Stimulated activated CD8-positive, alpha-beta memory T cell treated with anti-CD3 and anti-CD28 coated beads, Interleukin-12 subunit alpha, Interleukin-12 subunit beta, amount 100 ng/mL, for 1 hour (primary cell): ENCODE measurements at places on chromosomes 13 and 19.

GRCh38 chr19:8517551-8518442 is 3.8 kb upstream of the ZNF414 start:
- DNase-seq: peak; percentile 22

DNA sequence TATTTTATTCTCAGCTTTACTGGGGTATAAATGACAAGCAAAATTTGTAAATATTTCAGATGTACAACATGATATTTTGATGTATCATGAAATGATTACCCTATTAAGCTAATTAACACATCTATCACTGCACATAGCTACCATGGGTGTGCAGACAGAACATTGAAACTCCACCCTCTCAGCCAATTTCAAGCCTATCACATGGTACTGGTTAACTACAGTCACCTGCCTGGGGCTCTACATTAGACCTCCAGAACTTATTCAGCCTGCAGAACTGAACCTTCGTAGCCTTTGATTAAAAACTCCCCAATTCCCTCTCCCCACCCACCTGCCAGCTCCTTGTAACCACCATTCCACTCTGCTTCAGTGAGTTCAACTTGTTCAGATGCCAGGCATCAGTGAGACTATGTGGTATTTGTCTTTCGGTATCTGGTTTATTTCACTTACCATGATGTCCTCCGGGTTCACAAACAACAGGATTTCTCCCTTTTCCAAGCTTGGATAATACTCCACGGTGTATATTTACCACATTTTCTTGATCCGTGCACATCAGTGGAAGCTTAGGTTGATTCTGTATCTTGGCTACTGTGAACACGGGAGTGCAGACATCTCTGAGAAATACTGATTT is 19.2 kb downstream of the RAB20 start:
- no peak for DNase-seq

DNA sequence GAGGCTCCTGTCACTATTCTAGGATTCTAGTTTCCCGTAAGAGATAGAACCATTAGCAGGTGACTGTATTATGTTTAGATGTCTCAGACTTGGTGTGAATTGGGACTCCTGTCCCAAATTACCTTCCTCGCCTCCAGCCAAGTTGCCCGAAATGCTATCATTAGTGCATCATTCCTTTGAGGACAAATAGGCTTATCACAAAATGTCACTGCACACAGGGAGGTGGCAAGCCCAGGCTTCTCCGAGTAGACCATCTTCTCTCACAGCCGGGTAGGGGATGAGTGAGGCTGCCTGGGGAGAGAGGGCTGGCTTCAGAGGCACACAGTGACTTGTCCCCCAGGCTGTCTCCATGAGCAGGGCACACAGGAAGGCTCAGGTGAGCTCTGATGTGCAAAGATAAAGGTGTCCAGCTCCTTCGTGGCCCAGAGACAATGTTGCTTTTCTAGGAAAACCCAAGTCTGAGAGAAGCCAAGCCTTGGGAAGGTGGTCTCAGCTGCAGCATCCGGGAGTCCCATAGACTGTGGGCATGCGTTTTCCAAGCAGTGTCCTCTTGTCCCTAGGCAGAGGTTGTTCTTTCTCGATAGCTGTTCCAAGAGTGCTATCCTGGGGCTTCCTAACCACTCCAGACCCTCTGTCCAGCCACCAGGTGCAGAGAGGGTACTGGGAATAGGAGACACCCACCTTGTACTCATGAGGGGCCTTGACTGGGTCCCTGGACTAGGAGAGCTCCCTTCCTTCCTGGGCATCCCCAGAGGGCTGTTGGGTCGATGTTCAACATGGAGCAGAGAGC is 163.1 kb upstream of the TSHZ3 start:
- DNase-seq: no peak

DNA sequence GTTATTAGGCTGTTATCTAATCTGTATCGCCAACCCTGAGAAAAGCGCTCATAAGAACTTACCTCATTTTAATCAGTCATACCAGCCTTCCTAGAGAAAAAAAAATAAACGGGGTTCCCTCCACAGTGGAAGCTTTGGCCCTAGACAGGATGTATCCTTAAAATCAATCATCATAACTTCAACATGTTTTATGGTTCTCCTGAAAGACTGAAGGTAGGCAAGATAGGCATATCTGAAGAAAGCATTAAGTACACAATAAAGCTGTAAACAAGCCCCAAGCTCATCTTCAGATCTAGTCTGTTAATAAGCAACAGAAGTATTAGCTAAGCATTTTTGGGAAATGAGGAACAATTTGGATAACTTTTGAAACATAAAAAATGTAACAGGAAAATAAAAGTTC is 18.7 kb upstream of the SERP2 start:
- no peak for DNase-seq

GRCh38 chr19:1503089-1503924 is 9.5 kb downstream of the ADAMTSL5 start:
- peak; percentile 47 for DNase-seq

DNA sequence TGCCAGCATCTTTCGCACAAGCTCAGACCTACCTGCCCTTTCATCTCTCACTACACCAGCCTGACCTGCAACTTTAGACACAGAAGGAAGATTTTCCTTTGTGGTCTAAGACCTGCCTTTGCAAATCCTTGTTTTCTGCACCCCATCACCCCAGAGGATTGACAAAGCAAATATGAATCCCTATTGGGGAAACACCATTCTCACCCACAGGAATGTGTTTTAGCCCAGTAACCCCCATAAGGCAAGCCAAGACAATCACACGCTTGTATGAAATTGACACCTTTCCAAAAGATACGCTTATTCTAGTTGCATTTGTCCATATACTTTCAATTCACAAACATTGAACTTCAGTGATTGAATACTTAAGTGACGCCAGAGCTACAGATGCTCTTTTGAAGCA is 55.7 kb downstream of the SPATA13 start:
- no peak for DNase-seq

GRCh38 chr13:73767191-73767741 is 366.9 kb downstream of the KLF12 start:
- DNase-seq: no peak

GRCh38 chr19:46494146-46494940 is 1.3 kb downstream of the PNMA8B start:
- DNase-seq: no peak

GRCh38 chr13:113881614-113882266 is 17.9 kb upstream of the GAS6 start:
- DNase-seq: no peak

GRCh38 chr13:73258406-73258805 is 199.6 kb downstream of the KLF5 start:
- DNase-seq: no peak

DNA sequence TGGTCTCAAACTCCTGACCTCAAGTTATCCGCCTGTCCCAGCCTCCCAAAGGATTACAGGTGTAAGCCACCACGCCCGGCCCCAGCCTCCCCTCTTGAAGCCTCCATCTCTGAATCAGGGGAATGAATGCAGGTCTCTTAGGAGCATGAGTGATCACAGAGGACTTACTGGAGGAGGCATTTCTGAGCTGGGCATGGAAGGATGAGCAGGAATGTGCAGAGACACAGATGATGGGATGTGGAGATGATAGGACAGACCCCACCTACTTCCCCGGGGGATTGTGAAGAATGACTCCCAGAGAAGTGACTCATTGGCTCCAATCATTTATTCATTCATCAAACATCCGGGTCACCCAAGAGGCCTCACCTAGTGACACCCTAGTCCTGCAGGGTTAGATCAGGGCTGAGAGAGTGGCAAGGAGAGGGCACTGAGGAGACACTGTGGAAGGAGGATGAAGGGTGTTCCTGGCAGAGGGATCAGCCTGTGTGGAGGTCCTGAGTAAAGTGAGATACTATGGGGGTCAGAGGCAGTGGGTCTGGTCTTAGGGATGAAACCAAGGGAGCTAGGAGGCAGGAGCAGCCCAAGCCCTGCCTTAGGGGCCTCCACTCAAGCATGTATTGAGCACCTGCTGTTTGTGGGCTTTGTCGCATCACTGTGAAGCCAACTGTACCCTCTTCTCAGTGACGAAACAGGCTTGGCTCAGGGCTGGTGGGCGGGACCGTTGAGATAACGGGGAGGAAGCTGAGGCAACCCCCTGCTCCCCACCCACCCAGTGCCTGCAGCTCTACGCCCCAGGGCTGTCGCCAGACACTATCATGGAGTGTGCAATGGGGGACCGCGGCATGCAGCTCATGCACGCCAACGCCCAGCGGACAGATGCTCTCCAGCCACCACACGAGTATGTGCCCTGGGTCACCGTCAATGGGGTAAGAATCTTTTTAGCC is 3.0 kb downstream of the IFI30 start:
- DNase-seq: no peak

DNA sequence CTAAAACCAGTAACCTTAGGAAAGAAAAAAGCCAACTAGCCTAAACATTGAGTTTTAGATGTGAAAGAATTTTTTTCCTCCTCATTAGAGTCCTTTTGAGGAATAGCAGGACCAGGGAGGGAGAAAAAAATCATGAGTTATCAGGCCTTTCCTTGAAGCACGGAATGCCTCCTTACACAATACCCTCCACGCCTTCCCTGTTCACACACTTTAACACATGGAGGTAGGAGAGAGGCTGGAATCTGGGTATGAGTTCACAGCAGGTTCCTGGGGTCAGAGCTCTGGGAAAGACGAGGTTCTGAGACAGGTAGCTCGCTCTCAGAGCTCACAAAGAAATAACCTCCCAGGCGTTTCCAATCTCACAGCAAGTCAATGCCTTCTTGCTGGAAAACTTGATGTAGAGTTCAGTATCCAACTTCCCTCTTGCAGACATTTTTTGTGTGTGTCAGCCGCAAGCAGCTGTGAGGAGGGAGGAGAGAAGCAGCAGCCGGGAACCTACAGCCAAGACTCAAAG is 716 bp downstream of the ZNF573 start:
- no peak for DNase-seq

GRCh38 chr13:41352935-41353840 is 42.1 kb downstream of the NAA16 start:
- DNase-seq: peak; percentile 27

DNA sequence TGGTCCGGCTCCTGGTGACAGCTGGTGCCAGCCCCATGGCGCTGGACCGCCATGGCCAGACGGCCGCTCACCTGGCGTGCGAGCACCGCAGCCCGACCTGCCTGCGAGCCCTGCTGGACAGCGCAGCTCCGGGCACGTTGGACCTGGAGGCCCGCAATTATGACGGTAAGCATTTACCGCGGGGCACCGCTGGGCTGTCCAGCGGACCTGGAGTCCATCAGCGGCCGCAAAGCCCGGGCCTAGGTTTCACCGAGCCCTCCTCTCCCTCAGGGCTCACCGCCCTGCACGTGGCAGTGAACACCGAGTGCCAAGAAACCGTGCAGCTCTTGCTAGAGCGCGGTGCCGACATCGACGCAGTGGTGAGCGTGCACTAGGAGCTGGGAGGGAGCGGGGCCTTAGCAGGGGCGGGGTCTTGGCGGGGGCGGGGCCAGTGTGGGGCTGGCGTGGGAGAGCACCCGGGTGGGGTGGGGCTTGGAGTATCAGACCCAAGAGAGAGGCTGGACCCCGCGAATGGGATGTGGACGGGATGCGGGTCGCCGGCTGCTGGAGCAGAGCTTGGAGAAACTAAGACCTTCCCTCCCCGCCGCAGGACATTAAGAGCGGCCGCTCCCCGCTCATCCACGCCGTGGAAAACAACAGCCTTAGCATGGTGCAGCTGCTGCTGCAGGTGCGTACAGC is 8.7 kb downstream of the BCL3 start:
- no peak for DNase-seq

GRCh38 chr19:39430675-39431593 is 4.8 kb downstream of the RPS16 start:
- no peak for DNase-seq

DNA sequence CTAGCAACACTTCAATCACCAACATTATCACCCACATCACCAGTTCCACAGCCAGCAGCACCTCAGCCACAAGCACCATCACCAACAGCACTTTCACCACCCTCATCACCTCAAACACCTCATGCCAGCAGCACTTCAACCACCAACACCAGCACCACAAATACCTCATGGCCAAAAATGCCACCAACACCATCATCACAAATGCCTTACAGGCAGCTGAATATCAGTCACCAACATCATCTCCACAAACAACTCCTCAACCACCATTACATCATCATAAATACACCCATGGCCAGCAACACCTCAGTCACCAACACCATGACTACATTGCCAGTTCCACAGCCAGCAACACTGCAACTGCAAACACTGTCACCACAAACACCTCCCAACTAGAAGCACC is 10.4 kb downstream of the FCER2 start:
- no peak for DNase-seq

GRCh38 chr13:73338389-73338788 is 279.6 kb downstream of the KLF5 start:
- no peak for DNase-seq

DNA sequence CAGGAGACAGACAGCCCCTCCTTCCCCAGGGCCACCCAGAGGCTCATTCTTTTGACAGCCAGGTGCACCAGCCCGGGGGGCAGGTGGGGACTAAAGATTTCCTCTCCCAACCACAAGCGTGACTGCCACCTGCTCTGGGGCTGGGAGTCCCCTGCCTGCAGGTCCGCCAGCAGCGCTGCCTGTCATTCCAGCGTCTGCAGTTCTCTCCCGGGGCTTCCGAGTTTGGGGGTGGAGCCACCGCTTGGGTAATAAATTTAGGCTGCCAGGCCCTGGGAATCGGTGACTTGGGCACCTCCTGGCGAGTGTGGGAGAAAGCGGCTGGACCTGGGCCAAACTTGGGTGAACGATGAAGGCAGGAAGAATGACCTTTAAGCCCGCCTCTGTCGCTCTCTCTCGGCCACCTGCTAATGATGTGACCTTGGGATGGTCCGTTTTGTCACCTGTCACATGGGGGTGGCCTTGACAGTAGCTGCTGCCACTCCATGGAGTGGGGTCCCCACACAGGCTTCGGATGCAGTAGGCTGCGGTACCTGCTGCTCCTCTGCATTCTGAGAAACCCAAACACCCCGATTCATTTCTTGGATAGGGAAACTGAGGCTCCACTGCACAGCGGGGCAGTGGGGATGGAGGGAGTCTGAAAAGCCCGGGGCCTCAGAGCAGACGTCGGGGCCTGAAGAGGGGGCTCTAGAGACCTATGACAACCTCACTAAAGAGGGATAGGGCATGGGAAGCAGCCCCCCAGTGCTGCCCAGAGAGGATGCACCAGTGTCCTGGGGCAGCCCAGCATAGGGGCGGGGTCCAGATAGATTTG is 12.8 kb downstream of the FUT6 start:
- no peak for DNase-seq
